ENCODE measurements at places on chromosomes 2 and 18.

DNA sequence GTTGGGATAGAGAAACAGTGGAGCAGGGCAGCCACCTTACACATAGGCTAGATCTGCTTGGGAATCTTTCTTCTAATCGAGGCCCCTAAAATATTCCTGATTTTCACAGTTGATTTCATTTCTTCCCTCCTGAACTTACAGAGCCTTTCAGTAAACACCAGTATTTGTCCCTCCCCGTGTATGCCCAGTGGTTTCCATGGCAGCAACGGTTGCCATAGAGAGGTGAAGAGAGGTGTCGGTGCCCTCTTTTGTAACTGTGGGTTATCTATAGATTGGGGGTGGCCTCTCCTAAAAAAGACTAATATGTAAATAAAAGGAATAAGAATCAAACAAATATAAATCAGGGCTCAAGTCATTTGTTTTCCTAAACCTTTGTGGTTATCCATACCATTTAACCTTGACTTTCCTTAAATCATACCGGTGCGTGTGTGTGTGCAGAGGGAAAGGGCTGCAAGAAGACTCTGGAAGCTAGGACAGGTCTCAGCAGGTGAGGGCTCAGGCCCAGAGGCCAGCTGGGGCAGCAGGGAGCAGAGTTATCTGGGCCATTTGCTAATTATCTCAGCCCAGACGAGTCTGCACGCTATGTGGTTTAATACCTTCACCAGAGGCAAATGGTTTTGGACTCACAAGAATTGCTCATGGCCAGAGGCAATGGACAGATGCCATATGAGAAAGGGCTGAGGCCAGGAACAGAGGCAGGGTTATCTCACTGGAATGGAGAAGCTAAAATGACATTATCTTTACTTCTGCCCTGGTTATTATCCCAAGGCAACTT, 35.5 kb downstream of the LIPG start:
- peak; percentile 31 for DNase-seq

- no peak for DNase-seq
Observed at GRCh38 chr2:10537522-10538199, 89.5 kb upstream of the ODC1 start.

GRCh38 chr2:4964579-4964978, 727.6 kb upstream of the SOX11 start:
- no peak for DNase-seq

GRCh38 chr2:60741576-60741975, 14.5 kb upstream of the PAPOLG start:
- DNase-seq = no peak

DNA sequence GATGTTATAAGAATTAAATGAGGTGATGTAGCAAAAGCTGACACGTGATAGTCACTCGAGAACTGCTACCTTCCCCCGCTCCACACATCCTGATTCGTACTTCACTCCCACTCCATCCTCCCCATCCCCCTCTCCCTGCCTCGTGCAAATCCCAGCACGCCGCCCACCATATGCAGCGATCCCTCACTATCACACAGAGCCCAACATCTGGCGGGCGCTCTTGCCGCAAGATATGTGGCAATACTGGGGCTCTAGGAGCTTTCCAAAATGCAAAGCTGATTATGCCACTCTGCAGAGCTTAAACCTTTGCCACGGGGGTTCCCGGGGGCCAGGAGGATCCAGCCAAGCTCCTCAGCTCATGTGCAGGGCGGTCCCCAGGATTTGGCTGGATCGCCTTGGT, 37.4 kb downstream of the DNMT3A start:
- no peak for DNase-seq

DNA sequence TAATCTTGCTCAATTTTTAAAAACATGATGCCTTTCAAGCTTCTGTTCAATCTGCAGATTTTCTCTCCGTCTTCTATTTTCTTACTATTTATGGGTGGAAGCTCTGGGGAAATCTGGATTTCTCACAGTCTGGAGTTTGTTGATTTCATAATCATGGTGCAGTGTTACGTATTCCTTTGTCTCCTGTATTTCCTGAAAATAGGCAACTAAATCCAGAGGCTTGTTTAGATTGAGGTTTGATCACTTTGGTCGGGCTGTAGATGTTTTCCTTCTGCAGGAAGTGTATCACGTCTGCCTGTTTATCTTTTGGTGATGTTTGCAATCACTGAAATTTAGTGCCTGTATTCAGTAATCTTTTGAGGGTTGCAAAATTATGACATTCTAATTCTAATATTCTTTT, 487.7 kb downstream of the LRRTM4 start:
- no peak for DNase-seq

- DNase-seq = no peak
Observed at GRCh38 chr2:70850925-70851324, 15.3 kb upstream of the CD207 start.

DNA sequence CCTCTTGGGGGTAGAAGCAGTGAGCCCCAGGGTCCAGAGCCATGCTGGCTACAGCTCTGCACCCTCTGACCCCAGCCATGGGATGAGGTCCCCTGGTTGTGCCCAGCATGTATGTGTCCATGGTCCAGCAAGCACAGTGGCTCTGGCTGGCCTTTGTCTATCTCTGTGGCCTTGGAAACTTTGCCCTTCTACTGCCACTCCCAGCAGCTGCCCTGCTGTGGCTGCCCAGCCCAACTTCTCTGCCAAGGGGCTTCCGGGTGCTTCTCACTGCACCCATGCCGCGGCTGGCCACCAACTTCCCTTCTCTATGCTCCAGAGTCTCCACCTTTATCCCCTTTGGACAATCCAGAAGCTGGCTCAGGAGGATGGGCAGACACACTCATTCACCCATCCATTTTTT, 18.8 kb downstream of the TMEM185B start:
- no peak for DNase-seq

DNA sequence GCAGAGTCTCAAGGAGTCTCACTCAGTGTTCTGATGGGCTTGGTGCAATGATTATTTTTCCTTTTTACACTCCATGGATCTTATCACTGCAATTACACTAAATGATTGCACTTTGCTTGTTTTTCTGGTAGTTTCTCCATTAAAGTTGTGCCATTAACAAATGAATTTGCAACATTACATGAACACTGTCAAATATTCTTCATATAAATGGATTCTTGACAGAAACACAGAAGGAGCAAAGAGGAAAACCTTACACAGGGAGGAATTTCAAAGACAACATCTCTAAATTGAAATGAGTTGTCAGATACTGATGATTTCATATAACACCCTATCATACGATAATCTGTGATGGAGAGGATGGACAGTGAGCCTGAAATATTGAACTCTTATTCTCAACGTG, 65.4 kb upstream of the CHST9 start:
- no peak for DNase-seq

- DNase-seq = no peak
Observed at GRCh38 chr2:166764216-166764615, 124.1 kb upstream of the XIRP2 start.

DNA sequence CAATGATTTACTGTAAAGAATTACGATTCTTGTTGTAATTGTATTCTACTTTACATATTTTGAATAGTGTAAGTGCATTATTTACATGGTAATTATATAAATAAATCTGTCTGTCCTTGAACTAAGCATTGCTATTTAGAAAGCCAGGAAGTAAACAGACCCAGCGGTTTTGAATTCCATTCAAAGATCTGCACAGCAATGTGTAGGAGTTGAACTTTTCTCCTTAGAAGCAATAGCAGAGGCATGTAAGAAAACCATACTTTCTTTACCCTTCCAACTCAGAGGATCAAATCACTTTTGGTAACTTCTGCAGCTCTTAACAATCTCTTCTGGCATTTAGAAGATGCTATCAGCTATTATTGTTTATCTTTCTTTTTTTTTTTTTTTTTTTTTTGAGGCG, 109.2 kb upstream of the VRK2 start:
- no peak for DNase-seq

DNA sequence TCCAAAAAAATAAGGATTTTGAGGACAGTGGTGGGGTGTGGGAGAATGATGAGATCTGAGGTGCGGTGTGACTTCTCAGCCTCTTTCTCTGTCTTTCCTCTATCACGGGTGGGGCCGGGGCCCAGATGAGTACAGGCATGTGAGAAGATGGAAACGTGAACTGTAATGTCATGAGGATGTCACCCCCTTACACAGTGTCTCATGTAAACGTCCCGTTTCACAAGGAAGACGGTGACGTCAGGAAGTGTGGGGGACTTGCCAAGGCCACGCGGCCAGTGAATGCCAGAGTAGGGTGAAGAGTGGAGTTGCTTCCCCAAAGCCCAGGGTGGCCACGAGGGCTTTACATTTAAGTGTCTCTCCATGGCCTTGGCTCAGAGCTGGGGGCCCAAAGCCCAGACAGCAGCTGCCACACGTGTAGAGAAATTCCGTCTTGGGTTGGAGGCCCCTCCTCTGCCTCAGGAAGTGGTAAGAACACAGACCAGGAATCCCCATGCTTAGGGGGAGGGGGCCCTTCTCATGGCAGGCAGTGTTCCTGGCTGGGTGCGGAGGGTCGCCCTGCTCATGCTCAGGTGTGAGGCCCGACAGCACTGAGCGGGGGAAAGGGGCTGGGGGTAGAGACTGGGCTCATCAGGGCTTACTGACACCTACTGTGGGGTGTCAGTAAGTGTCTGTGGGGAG, 80.9 kb upstream of the SMAD7 start:
- DNase-seq = no peak

- DNase-seq = no peak
Observed at GRCh38 chr2:32222966-32223365, 41.7 kb downstream of the NLRC4 start.

GRCh38 chr2:23432531-23432930, 47.6 kb downstream of the KLHL29 start:
- no peak for DNase-seq

GRCh38 chr2:172893111-172893510, 157.5 kb downstream of the RAPGEF4 start:
- no peak for DNase-seq

GRCh38 chr2:23360571-23361125, 24.3 kb upstream of the KLHL29 start:
- no peak for DNase-seq

DNA sequence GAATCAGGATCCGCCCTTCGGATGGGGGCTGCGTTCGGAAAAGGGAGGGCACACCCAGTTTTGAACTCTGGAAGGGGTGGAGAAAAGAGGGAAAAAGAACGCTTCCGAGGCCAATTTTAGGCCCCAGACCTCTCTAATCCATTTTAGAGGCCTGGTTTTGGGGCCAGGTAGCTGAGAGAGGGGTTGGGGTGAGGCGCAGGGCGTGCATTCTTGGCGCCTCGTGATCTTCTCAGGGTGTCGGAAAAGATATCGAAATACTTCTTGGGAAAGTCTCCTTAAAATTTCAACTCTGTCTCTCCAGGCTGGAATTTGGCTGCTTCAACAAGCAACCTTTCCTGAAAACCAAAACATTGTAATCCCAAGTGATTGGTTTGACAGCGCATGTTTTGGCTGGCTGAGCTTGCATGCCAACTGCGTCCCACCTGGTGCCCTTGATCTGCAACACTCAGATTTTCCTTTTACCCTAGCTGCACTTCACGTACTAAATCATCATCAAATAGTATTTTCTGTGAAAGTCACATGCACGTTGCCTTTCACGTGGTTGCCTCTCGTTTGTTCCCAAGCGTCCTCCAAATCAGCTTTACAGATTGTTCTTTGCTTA, 864 bp upstream of the XPO1 start:
- DNase-seq = peak; percentile 12
